Stimulated activated CD4-positive, alpha-beta T cell treated with anti-CD3 and anti-CD28 coated beads, TNF-alpha, amount 100 ng/mL, for 1 hour (primary cell): ENCODE measurements at places on chromosomes 16 and 17.

GRCh38 chr17:61724777-61725176 lies 133.8 kb upstream of the NACA2 start:
- DNase-seq, result no peak

GRCh38 chr17:5874486-5874885 lies 195.7 kb upstream of the WSCD1 start:
- no peak for DNase-seq

- DNase-seq, result no peak
Observed at GRCh38 chr16:50602126-50602525, 53.9 kb downstream of the NKD1 start.

GRCh38 chr17:33779234-33779591 lies 475.9 kb upstream of the CCL2 start:
- DNase-seq, result peak; percentile 7

DNA sequence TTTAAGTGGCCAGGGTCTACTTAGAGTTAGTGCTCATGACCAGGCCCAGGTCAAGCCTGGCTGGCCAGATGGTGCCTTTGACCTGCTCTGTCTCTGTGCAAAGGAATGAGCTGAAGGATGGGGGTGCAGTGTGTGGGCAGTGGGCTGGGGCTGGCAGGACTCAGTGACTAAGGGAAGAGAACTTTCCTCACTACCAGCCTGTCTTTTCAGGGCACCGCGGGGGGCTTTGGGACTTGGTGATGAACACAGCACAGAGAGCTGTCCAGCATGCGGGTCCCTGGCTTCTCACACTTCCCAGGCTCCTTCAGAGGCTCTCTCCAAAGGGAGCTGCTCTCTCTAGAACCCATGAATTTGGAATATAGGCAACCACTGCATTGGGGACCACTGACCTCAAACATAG lies 43.0 kb upstream of the STH start:
- DNase-seq, result no peak

DNA sequence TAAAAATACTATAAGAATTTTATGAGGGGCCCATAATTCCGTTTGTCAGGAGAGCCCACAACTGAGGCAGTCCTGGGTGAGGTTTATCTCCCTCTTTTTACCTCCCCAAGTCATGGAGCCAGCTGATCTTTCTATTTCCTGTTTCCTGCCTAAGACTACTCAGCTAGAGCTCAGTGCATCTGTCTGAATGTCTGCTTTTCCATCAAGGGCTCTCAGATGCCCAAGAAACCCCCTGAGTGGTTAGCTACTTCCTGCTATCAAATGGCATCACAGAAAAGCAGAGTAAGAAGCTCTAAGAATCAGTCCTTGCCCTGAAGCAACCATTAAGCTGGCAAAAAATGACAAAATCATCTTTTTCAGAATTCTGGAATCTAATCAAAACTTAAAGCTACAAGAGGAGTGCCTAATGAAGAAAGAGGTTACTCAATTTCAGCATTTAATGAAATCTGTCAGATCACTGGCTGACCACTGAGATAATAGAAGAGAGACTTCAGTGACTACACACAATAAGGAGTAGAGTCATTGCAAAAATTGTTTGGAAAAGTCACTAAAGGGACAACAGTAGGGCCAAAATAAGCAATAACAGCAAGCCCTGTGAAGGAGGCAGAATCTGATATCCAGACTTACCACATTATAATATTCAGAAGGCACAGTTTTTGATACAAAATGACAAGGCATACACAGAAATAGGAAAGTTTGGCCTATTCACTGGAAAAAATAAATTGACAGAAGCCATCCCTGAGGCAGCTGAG lies 150.1 kb downstream of the CYB561 start:
- DNase-seq, result no peak

DNA sequence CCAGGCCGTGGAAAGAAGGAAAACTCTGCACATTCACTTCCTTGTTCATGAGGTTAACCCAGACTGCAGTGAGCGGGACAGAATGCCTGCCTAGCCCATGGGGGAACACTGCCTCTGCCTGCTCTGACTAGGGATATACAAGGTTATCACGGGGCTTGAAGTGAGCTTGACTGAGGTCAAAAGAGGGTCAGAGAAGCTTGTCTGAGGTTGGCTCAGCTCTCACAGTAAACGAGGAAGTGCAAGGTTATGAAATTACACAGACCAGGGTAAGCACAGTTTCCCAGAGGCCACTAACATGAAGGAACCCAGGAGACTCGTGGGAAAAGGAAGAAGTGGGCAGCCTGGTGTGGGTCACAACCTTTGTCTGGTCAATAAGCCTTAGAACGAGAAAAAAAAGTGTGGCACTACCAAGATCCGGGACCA lies 28.7 kb downstream of the HIC1 start:
- no peak for DNase-seq

DNA sequence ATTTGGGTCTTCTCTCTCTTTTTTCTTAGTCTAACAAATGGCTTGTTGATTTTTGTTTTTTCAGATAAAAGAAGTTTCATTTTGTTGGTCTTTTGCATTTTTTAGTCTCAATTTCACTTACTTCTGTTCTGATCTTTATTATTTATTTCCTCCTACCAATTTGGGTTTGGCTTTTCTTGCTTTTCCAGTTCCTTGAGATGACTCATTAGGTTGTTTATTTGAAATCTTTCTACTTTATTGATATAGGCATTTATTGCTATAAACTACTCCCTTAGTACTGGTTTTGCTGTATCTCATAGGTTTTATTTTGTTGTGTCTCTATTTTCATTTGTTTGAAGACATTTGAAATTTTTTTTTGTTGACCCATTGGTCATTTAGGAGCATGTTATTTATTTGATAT lies 152.2 kb upstream of the MPHOSPH6 start:
- no peak for DNase-seq

DNA sequence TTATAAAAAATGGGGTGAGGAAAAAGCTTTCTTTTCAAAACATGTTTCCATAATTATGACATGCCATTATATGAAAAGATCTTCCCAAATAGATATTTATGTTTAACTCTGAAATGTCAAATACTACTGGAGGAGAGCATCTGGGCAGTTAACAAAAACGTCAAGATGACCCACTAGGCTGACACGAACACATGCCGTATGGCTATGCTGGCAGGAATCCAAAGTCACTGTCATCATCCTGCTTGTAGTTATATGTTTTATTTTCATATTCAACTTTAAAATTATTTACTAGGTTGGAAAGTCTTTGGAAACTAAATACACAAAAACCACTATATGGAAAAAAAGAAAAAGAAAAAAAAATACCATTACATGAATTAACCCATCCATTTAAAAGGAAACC lies 27.3 kb downstream of the ANKFY1 start:
- DNase-seq, result no peak

GRCh38 chr17:42535155-42536047 lies 640 bp upstream of the NAGLU start:
- no peak for DNase-seq

DNA sequence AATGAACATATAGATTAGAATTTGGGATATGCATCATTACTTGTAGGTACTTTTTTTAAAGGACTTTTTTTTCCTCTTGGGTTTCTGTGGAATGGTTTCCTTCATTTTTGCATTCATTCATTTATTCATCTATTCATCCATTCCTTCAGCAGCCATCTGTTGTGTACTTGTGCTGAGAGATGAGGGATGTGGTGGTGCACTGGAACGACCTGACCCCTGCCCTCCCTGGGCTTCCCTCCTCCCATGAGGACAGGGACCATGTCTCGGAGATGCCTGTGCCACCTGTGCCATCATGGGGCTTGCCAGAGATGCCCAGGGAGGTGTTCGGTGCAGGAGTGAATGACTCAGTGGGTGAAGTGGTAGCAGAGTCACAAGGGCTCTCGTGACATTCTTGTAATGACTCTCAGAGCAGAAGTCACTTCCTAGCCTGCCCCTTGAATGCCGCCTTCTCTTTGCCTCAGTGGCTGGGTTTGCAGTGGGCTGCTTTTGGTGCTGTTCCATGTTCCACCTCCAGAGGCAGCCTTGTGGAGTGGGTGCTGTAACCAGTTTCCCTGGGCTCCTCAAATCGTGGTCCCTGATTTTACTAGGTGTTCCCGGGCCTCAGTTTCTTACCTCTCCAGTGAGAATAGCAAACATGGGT lies 43.9 kb downstream of the CLEC16A start:
- DNase-seq, result no peak

GRCh38 chr17:36089888-36090836 lies at the start of gene CCL3:
Gene CCL3, minus strand, starts transcription at chr17:36090143. Its CDS starts 85 bp downstream, at chr17:36090058.
- DNase-seq, result no peak

DNA sequence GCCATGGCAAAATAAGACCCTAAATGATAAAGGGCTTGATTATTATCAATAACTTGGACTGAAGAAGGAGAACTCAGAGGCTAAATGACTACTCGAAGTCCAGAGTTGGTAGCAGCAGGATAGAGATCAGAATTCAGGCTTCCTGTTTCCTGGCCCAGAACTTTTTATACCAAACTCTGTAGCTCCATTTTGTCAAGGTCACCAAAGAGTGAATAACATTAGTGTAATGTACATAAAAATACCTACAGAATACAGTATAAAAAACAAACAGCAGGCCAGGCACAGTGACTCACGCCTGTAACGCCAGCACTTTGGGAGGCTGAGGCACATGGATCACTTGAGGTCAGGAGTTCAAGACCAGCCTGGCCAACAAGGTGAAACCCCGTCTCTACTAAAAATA lies 79.0 kb downstream of the ARHGAP17 start:
- DNase-seq, result no peak

GRCh38 chr16:85072076-85072860 lies 40.0 kb downstream of the CIBAR2 start:
- DNase-seq, result no peak

GRCh38 chr16:23434380-23434779 lies 18.6 kb downstream of the COG7 start:
- no peak for DNase-seq

DNA sequence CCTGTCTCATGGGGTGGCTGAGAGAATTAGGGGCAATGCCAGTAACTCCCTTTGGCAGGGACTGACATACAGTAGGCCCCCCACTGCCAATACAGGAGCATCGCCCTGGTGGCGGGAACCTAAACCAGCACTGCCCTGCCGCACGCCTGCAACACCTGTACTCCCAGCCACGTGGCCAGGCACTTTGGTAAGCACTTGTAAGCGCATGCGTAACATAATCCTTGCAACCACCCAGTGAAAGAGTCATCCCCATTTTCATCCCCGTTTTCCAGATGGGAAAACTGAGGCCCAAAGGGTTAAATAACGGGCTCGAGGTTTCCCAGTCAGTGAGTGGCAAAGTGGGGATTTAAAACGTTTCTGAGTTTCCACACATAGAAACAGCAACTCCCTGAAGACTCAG lies 17.5 kb downstream of the SCN4A start:
- DNase-seq, result no peak
